ENCODE measurements at places on chromosomes 6 and 20.
A peak's percentile ranks its signal among the peaks of the same experiment; 100 is the strongest.

GRCh38 chr6:145031962-145032361 is 703.4 kb downstream of the EPM2A start:
- DNase-seq: no peak

DNA sequence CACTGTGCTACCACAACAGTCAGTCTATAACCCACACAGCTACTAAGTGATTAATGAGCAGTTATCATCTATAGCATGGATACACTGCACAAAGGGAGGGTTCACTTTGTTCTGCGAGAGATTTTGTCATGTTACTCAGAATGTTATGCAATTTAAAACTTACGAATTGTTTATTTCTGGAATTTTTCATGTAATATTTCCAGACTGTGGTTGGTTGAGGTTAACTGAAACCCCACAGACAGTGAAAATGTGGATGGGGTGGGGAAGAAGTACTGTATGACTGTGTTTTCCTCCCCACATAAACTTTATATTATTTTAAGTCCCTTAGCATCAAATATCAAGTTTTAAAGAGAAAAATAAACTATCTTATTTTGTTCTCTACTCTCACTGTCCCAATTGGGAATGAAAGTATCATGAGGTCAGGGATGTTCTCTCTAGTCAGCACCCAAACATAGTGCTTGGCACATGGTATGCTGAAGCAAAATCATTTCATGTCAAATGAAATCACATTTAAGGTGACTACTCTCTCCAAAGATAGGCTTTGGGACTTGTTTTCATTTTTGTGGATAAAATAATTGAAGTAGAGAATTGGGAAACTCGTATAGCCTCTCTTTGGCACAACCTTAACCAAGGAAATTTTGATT is 25.4 kb downstream of the DOP1A start:
- DNase-seq: no peak

DNA sequence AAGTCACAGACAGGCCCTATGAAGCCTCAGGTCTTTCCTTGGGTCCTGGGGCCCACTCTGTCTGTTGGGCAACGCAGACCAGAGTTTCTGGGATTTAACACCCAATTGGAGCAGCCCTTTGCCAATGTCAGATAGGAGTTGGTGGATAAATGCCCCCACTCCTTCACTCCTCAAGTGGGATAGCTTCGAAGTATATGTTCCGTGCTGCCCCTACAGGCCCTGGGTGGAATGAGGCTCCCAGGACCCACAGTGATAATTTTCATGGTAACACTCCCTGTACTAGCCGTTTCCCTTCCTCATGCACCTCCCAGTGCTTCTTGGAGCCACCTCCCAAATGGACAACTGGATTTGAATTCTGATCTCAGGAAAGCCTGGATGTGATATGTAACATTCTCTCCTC is 145.4 kb downstream of the FOXA2 start:
- DNase-seq: no peak

- DNase-seq: no peak
These were observed 231.8 kb downstream of the SOD2 start for GRCh38 chr6:159461266-159461665.

- no peak for DNase-seq
These were observed 800 bp downstream of the ABCC10 start for GRCh38 chr6:43428112-43428570.

DNA sequence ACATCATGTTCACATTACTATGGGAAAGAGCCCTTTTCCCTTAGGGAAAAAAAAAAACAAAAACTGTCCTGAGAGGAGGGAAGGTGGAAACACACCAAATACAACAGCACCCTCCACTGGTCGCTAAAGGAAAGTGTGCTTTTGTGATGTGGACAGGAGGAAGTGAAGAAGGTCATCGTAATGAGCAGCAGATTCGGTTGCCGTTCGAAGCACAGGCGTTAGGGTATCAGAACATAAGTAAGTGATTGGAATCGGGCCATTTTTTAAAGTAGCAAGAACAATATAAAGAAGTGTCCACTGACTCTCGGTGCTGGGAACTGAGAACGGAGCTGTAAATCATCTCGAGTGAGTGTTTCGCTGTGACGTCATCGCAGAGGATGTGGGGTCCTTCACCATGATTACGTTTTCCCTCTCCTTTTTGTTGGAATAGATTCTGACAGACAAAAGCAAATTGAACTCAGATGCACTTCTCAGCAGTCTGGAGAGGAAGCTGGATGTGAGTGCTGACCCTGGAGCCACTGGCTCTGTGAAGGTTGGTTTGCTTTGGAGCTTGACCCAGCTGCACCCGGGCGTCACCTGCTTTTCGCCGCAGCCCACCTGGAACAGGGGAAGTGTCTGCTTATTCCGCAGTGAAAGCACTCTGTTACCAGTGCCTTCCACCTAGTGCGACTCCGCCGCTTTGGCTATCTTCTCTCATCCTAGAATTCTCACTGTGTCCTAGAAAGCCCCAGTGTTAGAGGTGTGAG is 203.6 kb upstream of the GMDS start:
- peak; percentile 7 for DNase-seq

- DNase-seq: no peak
These were observed 262.7 kb downstream of the PREX1 start for GRCh38 chr20:48564982-48565539.

- DNase-seq: no peak
These were observed 133.5 kb downstream of the GPX5 start for GRCh38 chr6:28659250-28659566.

GRCh38 chr6:150304429-150304828 is 64.4 kb upstream of the IYD start:
- DNase-seq: no peak

DNA sequence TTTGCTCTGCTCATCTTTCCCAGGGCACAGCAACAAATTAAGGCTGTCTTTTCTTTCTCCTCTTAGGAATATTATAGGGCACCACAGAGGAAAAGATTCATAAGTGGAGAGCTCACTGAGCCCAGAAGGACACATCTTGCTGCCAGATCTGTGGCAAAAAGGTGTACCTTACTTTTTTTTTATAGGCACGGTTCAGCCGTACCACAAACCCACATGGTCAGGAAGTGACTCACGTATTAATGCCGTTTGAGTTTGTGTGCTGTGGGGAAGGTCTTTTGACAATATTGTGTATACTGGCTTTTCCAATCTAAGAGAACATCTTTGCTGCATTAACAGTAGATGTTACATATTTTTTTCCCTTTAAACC is 28.4 kb downstream of the PAQR8 start:
- DNase-seq: peak; percentile 84

GRCh38 chr20:13442986-13443385 is 195.7 kb downstream of the TASP1 start:
- DNase-seq: no peak

- DNase-seq: no peak
These were observed 81.1 kb downstream of the ATP9A start for GRCh38 chr20:51687108-51687507.

DNA sequence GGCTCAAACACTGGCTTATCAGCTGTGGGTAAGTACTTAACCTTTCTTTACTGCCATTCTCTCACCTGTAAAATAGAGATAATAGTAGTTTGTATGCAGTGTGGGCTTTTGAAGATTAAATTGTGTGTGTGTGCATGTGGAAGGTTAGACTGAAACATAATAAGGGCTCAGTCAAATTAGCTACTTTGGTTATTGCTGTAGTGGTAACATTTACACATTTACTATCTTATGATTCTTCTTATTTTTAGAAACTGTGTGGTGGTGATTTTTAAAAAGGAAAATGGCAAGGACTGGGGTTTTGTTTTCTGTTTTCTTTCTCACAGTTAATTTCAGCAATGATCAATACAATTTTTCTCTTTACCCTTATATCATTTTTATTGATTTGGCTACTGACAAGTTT is 206.9 kb downstream of the NKAIN2 start:
- DNase-seq: no peak

- DNase-seq: no peak
These were observed 192.3 kb downstream of the DLL1 start for GRCh38 chr6:170098428-170099170.

DNA sequence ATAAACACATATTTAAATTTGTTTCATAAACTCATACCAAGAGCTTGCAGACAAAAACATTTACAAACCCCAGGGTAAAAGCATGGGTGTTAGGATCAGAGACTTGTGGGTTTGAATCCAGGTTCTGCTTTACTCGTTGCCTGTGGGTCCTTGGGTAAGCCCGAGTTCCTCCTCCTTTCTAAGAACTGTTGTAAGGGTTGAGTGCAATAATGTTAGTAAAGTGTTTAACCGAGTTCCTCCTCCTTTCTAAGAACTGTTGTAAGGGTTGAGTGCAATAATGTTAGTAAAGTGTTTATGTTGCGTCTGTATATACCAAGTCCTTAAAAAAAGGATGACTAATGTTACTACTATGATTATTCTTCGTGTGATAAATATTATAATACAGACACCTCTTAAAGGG is 18.7 kb downstream of the CCDC170 start:
- peak; percentile 6 for DNase-seq

GRCh38 chr6:89372506-89372901 is 20.0 kb upstream of the UBE2J1 start:
- no peak for DNase-seq

DNA sequence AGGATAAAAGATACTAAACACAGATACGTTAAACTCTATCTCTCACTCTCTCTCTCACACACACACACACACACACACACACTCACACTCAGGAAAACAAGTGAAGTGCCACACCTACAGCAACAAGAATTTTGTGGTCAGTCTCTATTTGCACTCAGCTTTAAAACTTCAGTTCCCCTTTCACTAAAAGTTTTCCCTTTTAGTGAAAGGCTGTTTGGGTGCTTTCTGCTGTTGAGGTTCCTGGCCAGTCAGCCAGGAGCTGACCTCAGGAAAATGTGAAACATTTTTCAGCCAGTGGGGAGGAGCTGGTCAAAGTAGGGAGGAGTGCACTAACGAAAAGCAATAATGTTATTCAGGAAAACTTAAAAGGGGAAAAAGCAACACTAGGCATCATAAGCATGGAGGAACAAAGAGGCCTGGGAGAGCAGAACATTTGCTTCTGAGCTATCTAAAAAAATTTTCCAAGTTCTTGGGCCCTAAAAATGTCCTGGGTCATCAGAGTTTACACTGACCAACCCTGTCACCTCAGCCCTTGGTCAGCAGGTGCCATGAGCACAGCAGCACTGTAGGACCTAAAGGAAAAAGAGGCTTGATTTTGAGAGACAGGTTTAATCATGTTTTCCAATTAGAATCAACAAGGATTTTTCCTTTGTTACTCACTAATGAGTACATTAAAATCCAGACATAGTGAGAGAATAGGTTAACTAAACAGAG is 30.7 kb upstream of the NT5E start:
- DNase-seq: no peak

- no peak for DNase-seq
These were observed 10.5 kb upstream of the PLN start for GRCh38 chr6:118537574-118537973.

GRCh38 chr6:137725949-137726348 is 141.1 kb upstream of the TNFAIP3 start:
- no peak for DNase-seq

GRCh38 chr6:137873273-137873762 is 6.3 kb downstream of the TNFAIP3 start:
- peak; percentile 89 for DNase-seq

DNA sequence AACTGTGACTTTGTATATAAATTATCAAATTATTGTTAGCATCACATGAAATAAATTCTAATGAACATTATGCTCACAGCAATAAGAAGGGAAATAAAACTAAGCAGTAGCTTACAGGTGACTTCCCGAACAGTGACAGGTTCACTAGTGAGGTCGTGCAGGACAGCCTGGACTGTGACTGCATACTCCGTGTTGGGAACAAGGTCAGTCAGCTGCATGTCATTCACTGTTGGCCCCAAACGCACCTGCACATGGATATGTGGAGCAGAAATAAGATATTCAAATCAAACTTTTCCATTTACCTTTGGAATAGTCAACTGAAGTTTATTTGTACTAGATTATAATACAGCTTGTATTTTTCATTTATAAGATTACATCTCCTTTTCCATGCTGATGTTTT is 60.6 kb downstream of the COL12A1 start:
- no peak for DNase-seq

- no peak for DNase-seq
These were observed 29.6 kb downstream of the TAB2 start for GRCh38 chr6:149347067-149347466.

DNA sequence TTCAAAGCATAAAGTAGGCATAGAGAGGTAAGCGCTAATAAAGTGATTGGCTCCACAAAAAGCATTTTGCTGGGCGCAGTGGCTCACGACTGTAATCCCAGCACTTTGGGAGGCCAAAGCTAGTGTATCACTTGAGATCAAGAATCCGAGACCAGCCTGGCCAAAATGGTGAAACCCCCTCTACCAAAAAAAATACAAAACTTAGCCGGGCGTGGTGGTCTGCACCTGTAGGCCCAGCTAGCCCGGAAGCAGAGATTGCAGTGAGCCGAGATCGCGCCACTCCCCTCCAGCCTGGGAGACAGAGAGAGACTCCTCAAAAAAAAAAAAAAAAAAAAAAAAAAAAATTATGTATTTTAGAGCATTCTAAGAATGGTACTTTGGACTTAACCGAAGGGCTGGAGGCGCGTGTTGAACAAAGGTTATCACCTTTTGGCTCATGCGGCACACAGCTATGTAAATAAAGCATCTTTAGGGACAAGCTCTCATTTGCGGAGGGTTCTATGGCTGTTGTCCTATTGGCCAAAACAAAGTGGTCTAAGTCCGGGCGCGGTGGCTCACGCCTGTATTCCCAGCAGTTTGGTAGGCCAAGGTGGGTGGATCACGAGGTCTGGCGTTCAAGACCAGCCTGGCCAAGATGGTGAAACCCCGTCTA is 17.4 kb downstream of the HFE start:
- no peak for DNase-seq

DNA sequence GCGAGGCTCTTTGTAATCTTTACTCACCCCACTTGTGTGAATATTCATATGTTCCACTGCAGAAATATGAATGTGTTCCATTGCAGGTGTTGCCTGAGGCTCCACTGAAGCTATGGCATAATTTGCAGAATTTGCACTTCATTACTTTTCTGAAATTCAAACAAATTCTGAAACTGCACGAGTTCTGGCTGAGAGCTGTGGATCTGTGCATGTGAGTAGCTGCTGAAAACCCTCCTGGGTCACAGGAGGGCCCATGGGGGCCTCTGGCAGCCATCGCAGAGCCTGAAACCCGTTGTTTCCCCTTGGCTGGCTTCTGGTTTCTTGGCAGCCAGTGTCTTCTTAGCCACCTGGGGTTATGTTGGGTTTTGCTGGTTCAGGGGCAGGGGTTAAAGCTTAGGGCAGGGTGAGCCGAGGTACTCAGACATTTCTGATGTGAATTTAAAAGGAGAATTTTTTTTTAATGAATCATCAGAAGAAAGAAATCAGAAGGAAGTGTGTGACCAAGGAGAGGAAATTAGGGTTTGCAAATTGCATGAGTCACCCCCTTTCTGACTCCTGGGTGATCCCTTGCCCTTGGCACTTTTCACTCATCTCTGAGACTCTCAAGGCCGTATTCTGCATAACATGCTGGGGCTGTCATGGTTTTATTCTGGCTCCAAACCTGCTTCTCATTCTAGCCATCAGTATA is 40.6 kb downstream of the TOX2 start:
- DNase-seq: peak; percentile 80

- no peak for DNase-seq
These were observed 616.2 kb downstream of the EPM2A start for GRCh38 chr6:145119081-145119480.

- no peak for DNase-seq
These were observed 128.4 kb upstream of the NOX3 start for GRCh38 chr6:155584006-155584405.

GRCh38 chr6:131597446-131597845 is 24.4 kb downstream of the ARG1 start:
- DNase-seq: no peak
